ENCODE measurements at places on chromosomes 2 and 18.

DNA sequence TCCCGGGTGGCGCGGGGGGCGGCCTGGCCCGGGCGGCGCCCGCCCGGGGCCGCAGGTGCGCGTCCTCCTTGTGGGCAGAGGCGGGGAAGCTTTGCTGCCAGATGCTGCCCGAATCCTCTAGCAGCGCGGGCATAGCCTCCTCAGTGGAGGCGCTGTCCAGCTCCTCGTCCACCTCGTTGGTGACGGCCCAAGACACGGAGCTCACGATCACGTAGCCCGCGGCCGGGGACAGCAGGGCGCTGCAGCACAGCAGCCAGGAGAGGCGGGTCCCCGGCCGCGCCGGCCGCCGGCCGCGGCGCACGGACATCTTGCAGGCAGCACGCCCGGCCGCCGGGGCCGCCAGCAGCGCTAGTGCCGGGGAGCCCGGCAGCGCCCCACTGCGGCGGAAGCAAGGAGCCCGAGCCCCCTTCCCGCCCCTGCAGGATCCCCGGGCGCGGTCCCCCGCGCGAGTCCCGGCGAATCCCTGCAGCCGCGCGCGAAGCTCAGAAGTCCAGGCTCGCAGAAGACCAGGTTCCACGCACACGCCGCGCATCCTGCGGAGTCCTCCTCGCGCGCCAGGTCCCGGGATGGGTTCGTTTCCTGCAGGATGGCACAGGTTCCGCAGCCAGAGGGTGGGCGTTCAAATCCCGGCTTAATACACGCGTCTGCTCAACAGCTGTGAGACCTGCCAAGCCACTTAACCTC, at the start of gene CREG2:
TSS of gene CREG2 (minus strand) at position 353 of the 684 bp plus-strand sequence. CDS start at position 307, 46 bp downstream.
- peak; percentile 72 for DNase-seq

DNA sequence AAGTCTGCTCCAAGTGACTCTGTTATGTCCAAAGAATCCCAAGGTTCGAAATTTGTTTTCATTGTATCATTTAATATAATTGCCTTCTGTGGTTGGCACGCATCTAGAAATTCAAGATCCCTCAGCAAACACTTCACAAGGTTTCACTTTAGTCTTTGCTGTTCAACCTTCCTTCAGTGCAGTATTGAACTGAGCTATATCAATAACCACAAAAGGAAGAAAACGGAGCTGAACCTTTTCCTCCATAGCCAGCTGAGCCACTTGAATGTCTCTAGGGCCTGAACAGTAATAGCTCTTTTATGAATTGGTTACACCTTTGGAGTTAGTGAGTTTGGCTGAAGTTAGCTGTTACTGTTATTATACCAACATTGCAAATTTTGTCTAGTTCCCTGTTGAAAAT, 357.7 kb upstream of the HNRNPA3 start:
- no peak for DNase-seq

DNA sequence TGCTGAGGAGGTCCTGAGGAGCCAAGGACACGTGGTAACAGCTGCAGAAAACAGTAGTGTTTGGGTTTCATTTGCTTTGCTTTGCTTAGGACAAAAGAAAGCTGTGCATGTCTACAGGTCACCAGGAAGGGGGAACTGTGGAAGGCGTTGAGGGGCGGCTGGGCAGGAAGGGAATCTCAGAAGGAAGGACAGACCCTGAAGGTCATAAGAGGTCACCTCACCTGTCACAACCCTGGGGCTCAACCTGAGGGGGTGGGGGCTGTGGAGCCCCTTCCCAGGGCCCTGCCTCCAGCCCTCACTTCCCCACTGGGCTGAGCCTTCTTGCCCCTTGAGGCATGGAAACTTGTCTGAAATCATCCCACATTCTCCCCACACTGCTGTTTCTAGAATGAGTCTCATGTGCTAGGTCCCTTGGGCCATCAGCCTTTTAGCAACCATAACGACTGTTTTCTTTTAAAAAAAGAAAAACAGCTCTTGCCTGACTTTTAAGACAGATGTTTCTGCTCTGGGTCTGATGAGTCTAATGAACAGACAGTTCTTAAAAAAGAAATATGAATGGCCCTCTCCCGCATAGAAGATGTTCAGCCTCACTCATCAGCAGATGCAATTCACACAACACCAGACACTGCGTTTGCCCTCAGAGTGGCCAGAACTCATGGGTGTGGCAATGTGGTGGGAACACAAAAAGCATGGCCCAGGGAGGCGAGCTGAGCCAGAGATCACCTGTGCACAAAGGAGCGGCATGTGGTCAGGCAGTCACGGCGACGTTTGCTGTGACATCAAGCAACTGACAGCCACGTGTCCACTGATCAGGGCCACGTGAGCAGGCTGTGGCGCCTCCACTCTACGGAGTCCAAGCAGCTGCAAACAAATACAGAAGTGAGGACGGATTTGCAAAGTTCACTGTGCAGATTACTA, 84.0 kb downstream of the SEPTIN10 start:
- DNase-seq = no peak

GRCh38 chr2:239958473-239958765, 66.7 kb downstream of the NDUFA10 start:
- no peak for DNase-seq

DNA sequence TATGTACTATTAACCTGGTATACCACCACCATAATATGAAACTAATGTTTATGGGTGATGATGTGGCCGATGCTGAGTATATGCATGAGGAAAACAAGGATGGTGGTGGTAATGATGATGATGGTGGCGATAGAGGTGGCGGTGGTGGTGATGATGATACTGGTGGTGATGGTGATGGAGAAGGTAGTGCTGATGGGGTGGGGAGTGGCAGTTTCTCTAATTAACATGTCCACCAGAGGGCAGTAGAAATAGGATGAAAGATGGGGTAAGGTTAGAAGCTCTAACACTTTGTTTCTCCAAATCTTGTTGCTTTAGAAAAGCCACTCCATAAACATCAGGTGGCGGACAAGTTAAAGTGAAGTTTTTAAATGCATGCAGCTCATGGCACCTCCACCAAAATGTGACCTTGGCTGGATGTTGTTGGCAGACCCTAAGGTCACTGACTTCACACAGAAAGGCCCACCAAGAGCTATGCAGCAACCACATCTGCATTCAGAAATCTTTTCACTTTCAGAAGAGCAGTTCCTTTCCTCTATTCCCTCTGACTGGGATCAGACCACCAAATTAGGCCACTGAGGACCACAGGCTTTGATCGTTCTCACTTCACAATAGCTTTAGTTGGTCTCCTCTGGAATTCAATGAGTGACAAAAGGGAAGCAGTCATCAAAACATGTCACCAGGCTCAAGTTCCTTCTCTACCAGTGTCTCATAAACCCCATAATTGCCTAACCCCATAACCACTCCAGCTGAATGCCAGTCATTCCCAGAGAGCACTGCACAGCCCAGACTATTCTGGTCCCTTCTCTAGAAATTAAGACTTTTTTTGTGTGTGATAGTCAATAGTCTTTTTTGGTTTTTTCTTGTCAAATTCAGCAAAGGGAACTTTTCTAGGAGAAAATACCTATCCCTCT, 7.5 kb upstream of the BCL11A start:
- DNase-seq = no peak

Measured in psoas muscle (tissue), 8 donors.